ENCODE measurements at places on chromosomes 5 and 9.

DNA sequence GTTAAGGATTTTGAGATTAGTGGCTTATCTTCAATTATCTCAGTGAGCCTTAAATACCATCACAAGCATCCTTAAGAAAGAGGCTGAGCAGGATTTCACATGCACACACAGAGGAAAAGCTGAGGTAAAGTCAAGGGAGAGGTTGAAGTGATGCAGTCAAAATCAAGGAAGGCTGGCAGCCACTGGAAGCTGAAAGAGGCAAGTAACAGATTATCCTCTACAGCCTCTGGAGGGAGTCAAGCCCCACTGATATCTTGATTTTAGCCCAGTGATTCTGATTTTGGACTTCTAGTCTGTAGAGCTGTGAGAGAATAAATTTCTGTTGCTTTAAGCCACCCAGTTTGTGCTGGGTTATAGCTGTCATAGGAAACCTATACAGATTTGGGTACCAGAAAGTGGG is 80.1 kb downstream of the ANKRD31 start:
- no peak for DNase-seq

DNA sequence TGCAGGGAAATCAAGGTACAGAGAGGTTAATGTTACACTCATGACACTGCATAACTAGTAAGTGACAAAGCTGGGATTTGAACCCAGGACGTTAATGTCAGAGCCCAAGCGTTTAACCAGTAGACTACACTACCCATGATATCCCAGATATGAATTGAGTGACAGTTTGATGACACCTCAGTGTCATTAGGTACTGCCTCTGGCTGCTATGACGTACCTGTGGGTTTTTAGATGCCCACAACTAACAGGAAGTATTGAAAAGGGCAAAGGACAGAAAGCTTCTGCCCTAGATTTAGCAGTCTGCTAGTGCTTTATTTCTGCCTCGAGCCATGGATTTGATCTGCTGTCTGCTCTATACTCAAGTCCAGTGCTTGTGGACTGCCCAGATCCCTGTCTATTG is 56.2 kb downstream of the GLRA1 start:
- no peak for DNase-seq

DNA sequence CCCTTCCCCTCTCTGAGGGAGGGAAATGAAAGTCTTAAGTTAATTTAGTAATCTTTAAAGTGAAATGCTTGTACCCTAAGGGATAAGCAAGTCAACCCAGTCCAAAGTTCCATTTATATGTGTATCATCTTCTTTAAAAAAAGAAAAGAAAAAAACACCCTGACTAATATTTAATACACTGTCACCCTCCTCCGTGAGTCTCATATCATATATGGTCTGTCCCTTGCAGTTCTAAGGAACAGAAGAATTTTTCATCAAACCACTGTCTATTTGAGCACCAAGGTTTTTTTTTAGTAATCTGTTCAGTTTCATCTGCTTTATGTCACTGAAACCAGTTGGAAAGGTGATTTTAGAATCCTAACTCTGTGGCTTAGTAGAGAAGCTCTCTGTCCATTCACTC is 15.2 kb downstream of the TNIP1 start:
- DNase-seq: no peak

GRCh38 chr9:135616619-135617537 is 22.5 kb downstream of the GLT6D1 start:
- DNase-seq: no peak

GRCh38 chr9:100020121-100020795 is 78.5 kb downstream of the ERP44 start:
- no peak for DNase-seq

DNA sequence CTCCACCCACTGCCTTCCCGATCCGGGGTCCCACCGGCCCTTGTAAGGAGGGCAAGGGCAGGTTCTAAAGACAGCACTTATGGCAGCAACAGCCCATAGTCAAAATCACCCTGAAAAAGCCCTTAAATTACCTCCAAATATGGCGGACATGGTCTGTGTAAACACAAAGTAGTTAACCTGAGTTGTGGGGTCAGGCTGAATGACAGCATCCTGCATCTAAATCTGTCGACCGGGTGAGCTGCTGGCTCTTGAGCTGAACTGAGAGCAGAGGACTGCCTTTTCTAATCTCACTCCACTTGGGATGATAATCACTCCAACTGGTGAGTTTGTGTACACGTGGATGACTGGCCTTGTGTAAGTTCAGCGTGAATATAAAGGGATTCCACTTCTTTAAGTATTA is 249.6 kb downstream of the DENND1A start:
- DNase-seq: no peak

- no peak for DNase-seq
Measured at GRCh38 chr5:84411832-84412605, 27.3 kb upstream of the EDIL3 start.

DNA sequence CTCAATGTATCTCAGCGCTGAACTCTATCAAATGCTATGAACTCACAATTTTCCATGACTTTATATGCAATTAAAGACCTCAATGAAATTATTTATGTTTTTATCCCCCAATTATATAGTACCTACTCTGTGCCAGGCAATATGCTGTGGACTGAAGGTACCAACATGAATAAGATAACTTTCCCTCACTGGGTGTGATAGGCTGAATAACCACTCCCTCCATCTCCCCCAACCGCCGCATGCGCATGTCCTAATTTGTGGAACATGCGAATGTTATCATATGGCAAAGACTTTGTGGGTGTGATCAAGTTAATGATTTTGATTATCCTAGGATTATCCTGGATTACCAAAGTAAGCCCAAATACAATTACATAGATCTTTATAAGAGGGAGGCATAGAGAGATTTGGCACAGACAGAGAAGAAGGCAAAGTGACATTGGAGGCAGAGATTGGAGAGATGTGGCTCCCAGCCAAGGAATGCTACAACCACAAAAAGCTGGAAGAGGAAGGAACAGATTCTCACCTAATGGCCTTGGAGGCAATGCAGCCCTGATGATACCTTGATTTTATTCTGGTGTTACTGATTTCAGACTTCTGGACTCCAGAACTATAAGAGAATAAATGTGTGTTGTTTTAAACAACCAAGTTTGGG is 149.1 kb upstream of the VCAN start:
- DNase-seq: no peak

DNA sequence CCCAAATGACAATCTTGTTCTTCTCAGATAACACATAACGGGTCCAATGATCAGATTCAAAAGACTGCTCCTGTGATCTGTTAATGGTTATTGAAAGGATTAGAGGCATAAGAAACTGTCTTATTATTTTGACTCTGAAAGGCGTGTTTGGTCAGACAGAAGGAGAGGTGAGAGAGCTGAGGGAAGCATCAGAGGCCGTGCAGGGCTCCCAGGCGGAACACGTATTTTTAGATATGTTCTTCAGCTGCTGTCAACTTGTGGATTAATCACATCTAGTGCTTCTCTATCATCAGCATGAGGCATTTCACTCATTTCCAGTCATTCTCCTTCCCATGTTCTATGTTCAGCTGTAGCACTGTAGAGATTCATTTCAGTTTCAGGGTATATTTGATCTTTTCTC is 199.8 kb downstream of the MAPKAP1 start:
- DNase-seq: no peak

DNA sequence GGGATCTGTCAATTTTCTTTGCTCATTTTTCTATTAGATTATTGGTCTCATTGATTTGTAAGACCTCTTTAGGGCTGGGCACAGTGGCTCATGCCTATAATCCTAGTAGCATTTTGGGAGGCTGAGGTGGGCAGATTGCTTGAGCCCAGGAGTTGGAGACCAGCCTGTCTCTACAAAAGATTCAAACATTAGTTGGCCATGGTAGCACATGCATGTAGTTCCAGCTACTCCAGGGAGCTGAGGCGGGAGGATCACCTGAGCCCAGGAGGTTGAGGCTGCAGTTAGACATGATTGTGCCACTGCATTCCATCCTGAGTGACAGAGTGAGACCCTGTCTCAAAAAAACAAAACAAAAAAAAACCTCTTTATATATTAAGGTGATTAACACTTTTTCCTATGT is 6.4 kb upstream of the SHROOM1 start:
- no peak for DNase-seq

- no peak for DNase-seq
Measured at GRCh38 chr9:121187636-121188305, 13.9 kb downstream of the RAB14 start.

DNA sequence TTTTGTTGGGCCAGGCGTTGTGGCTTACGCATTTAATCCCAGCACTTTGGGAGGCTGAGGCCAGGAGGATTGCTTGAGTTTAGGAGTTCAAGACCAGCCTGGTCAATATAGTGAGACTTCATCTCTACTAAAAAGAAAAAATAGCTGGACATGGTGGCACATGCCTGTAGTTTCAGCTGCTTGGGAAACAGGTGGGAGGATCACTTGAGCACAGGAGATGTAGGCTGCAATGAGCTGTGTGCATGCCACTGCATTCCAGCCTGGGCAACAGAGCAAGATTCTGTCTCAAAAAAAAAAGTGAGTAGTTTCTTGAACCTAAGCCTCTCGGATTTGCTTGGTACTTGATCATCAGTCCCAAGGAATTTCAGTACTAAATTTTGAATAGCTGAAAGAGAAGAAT is 26.9 kb downstream of the G3BP1 start:
- no peak for DNase-seq

DNA sequence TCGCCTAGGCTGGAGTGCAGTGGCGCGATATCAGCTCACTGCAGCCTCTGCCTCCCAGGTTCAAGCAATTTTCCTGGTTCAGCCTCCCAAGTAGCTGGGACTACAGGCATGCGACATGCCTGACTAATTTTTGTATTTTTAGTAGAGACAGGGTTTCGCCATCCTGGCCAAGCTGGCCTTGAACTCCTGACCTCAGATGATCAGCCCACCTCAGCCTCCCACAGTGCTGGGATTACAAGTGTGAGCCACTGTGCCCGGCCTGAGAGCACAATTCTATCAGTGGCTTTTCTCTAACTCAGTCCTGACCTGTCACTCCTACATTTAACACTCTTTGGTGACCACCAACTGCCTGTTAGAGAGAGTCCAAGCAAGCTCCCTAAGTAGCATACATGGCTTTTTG is 82.7 kb upstream of the SPOCK1 start:
- DNase-seq: no peak

GRCh38 chr9:90340421-90340820 is 302.2 kb downstream of the DIRAS2 start:
- DNase-seq: no peak

DNA sequence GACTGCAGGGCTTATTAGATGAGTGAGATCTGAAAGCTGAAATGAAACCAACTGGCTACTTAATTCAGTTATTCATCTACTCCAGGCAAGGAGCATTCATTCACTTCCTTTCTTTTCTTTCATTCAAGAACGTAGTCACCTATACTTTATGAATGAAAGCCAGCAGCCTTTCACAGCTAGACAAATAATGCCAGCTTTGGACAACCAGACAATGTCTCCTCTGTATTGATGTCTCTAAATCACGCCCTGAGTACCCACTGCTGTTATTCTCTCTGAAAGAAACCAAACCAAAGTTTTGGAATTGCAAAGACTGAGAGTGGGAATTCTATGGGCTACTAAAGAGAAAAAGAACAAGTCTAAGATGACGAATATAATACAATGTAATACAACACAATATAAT is 121.2 kb upstream of the PTPN3 start:
- DNase-seq: no peak

DNA sequence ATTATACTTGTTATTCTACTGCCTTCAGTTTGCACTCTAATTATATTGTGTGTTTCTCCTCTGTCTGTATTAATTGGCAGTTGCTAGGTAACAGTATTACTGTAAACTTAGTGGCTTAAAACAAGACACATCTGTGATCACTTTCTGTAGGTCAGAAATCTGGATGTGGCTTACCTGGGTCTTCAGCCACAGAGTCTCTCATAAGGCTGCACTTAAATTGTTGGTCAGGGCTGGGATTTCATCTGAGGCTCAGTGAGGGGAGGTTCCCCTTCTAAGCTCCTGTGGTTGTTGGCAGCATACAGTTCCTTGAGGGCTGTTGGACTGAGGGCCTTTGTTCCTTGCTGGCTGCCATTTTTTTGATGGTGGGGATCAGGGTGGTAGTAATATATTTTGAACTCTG is 68.8 kb downstream of the SLC44A1 start:
- DNase-seq: no peak

- DNase-seq: no peak
Measured at GRCh38 chr5:26192486-26192885, 845.9 kb downstream of the CDH9 start.

DNA sequence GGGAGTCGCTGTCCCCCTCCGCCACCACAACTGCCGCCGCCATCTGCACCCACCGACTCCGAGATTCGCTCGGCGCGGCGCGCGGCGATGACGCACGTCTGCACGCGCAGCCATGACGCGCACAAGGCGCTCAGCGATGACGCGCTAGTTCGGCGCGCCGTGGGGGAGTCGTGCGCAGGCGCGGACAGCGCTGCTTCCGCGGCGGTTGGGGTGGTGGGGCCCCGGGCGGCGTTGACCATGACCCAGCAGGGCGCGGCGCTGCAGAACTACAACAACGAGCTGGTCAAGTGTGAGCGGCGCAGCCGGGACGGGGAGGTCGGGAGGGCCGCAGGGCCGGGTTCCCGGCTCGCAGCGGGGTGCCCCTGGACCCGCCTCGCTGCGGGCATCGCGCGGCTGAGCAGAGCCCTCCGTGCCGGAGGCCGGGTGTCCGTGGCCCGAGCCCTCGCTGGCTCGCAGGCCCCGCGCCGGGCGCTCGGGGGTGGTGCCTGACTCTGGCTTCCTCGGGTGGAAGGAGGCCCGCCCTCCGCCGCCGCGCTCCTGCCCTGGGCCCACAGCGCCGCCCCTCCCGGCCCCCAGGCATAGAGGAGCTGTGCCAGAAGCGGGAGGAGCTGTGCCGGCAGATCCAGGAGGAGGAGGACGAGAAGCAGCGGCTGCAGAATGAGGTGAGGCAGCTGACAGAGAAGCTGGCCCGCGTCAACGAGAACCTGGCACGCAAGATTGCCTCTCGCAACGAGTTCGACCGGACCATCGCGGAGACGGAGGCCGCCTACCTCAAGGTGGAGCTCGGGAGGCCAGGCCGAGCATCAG is at the start of the genes ANAPC2 and SSNA1:
TSS of gene ANAPC2 (minus strand) at position 71 of the 807 bp plus-strand sequence. CDS start at position 43, 28 bp downstream.
TSS of gene SSNA1 (plus strand) at position 187 of the 807 bp plus-strand sequence. CDS start at position 238, 51 bp downstream.
- DNase-seq: peak; percentile 88

- no peak for DNase-seq
Measured at GRCh38 chr5:75890546-75890945, 173.3 kb upstream of the POC5 start.

- no peak for DNase-seq
Measured at GRCh38 chr5:167392240-167392639, 899.2 kb upstream of the WWC1 start.

DNA sequence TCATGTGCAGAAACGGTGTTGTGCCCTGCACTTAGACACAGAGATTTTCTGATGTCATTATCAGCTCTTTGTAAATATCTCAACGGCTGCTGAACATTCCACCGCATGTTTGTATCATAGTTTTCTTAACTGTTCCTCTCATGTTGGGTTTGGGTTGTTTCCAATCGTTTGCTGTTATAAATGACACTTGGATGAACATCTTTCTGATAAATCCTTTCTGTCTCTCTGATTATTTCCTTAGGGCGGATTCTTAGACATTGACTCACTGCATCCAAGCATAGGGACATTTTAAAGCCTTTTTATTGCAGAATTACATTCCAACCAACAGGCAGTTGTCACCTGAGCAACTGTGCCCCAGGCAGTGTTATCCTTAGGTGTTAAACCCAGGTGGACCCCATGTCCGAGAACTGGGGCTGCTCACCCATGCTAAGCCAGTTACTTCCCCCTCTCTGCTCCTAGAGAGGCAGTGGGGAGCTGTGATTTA is 28.5 kb downstream of the COL5A1 start:
- no peak for DNase-seq

GRCh38 chr5:69512740-69513260 is 20.2 kb downstream of the OCLN start:
- DNase-seq: no peak

Data from CD4-positive, alpha-beta T cell (primary cell).